ENCODE measurements at places on chromosomes 2 and 18.

DNA sequence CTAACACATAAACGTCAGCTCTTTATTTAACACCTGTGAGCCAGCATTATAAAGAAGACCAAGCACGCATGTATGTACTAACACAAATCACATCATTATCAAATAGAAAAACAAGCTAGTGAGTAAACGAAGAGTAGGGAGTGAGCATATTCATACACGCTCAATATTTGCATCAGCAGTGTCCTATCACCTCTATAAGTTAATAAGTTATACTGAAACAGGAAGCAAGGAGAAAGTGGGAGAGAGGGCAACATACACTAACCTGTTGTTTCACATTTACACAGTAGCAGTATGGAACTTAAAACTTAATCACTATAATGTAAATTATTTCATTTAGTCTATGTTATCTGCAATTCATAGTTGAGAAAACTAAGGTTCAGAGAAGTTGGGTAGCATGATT lies 321.5 kb upstream of the TANK start:
- no peak for DNase-seq

DNA sequence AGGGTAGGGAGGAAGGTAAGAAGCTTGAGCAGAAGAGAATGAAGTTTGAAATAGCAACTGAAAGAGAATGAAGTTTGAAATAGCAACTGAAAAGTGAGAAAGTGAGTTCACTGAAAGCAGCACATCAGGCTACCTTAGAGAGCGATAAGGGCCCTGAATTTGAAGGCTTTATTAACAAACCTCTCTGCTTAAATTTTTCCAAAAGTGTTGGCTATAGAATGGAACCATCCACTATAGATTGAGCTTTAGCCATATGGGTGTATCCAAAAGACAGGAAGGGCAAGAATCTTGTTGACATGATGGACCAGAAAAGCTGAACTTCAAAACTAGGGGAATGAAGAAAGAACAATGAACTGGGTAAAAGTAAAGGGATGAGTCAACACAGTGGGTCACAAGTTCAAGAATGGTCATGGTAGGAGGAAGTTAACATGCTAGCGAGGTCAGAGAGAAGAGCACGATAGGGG lies 122.5 kb downstream of the ASXL3 start:
- DNase-seq: no peak

GRCh38 chr18:32443033-32443705 lies 27.5 kb downstream of the GAREM1 start:
- no peak for DNase-seq

DNA sequence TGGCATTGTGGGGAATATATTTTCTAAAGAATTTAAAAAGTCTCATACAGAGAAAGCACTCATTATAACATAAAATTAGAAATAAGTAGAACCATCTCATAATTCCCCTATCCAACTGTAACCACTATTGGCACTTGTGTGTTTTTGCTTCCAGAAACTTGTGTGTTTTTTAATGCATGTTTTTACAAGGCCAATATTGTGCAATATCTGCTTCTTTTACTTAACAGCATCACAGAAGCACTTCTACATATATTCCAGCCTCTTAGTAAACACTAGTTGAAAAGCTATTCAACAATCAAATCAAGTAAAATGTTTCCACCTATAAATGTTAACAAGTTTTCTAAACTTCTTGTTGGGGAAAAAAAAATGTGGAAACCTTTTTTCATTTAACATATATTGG lies 132.7 kb downstream of the LRP2 start:
- no peak for DNase-seq

- DNase-seq: no peak
Measured at GRCh38 chr2:242098034-242098433, 228.5 kb downstream of the RTP5 start.
